ENCODE measurements at places on chromosomes 5 and 9.

GRCh38 chr9:103301051-103301450 lies 305.9 kb downstream of the CYLC2 start:
- DNase-seq = no peak

GRCh38 chr5:132837868-132838267 lies 7.4 kb upstream of the SHROOM1 start:
- no peak for DNase-seq

DNA sequence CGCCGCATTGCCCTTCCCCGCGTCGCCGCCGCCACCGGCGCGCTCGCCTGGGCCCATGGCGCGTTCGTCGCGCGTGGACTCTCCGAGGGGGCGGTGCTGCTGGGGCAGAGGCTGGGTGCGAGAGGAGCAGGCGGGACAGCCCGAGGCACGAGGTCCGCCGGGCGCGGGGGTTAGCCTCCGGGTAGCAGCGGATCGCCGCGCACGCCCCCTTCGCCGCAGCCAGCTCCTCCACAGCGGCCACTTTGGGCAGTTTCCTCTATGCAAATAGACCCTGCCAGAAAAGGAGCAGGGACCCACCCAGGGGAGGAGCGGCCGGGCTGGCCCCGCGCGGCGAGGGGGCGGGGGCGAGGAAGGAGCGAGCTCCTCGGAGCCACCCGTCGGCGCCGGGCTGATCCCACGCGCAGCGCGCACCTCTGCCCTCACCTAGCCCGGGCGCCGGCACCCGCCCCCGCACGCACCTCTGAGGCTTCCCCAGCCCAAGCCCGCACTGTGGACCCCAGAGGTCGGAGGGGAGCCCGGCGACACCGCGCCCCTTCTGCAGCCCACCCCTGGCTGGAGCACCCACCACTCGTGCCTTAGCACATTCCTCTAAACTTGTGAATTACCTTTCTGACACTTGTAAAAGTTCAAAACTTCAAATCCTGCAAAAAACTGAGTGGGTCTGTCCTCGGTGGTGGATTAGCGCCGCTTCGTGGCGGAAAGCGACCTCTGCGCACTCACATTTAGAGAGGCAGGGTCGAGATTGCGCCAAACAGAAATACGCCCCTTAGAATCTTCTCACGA lies at the start of gene COL23A1:
Gene COL23A1 (minus strand): TSS at position 253 of the 783 bp plus-strand sequence.
- peak; percentile 79 for DNase-seq

GRCh38 chr5:1540166-1540565 lies 16.4 kb upstream of the LPCAT1 start:
- DNase-seq = no peak

DNA sequence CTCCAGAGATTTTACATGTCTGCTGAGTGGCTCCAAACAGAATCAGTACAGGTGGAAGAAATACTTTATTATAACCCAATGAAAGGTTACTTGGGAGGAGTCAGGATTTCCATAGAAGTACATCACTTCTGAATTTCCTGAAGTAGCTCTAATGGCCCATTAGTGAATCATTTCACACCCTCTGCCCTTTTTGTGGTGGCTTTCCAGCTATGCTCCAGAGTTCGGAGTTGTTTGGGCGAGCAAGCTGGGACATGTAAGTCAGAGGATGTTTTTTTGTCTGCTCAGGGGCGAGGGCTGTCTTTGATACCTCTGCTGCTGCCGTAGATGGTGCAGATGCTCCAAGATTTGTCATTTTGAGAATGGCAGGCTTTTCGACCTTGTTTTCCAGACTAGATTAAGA lies 226.1 kb downstream of the GOLPH3 start:
- DNase-seq = no peak

DNA sequence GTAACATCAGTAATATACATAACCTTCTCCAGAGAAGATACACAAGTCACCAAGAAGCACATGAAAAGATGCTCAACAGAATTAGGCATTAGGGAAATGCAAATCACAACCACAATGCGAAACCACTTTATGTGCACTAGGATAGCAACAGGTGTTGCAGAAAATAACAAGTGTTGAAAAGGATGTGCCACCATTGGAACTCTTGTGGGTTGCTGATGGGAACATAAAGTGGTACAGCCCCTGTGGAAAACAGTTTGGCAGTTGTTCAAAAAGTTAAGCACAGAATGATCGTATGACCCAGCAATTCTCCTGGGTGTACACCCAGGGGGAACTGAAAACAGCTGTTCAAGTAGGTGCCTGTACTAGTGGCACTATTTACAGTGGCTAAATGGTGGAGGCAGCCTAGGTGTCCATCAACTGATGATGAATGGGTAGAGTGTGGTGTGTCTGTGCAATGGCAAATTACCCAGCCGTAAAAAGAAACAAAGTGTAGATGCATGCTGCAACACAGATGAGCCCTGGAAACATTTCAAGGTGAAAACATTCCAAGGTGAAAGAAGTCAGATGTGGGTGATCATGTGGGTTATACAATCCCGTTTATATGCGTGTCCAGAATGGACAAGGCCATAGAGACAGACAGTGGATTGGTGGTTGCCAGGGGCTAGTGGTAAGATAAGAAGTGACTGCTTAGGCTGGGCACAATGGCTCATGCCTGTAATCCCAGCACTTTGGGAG lies 27.2 kb downstream of the CCDC69 start:
- peak; percentile 38 for DNase-seq

- DNase-seq = no peak
Measured at GRCh38 chr5:98414938-98415337, 358.5 kb upstream of the RGMB start.

All from hematopoietic multipotent progenitor cell treated with erythropoietin and hydrocortisone succinate and interleukin-3 and kit ligand, for 4 days (in vitro differentiated cells).